ENCODE measurements at places on chromosomes 2 and 18.

DNA sequence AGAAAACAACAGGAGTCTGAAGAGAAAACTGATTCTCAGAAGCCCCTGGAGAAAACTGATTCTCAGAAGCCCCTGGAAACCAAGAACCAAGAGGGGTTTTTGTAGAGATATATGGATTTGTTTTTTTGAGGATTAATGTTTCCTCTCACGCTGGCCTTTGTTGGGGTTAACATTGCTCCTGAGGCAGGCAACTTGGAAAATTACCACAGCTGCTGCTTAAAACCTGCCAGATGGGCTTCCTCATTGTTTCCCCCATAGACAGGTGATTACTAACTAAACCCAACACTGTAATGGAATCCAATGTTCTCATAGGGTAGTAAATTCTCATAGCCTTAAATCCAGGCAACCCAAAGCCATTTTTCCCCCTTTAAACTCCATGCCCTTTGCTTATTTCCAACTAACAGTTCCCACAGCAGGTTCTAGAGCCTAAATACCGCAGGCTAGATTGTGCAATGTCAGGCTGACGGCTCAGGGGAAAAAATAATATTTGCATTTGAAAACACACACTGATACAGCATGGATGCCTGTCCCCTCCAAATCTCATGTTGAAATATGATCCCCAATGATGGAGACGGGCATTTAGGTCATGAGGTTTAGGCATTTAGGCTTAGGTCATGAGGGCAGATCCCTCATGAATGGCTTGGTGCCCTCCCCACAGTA, 272.3 kb upstream of the PKDCC start:
- no peak for DNase-seq

DNA sequence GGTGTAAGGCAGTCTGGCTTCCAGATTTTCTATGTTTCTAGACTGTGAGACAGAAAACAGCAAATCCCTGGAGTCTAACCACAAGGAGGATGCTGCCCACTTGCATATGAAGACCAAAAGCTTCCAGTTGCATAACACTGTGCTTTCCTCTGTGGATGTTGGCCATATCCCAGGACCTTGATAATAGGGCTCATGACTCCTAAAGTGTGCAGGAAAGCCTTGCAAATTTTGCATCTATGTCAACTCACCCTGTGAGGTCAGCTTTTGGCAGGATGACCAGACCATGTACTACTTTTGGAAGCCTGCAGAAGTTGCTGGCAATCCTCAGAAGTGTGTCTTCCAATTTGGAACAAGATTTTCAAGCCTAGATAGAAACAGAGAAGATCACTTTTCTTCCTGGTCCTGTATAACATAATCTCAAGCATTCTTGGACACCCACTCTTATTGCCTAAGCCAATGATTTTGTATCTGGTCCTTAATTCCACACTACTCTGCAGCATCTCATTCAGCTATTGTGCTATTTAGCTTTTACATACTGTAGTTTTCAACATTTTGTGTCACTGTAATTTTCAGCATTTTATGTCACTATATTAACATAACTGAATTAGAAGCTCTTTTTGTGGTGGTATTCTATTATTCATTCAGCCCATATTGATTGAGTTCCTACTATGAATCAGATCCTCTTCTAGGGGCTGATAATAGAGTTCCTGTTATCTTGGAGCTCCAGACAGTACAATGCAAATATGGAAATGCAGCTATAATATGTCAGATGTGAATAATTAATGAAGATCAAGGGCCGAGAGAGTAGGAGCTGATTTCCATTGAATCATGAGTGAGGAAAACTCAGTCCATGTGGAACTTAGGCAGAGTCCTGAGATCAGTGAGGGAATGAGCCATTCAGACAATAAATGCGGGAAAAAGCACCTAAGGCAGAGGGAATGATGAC, 85.3 kb upstream of the RAB27B start:
- DNase-seq = no peak

- DNase-seq = no peak
Measured at GRCh38 chr2:209368914-209369313, 54.9 kb upstream of the MAP2 start.

- no peak for DNase-seq
Measured at GRCh38 chr2:147198651-147199171, 646.1 kb upstream of the ACVR2A start.

DNA sequence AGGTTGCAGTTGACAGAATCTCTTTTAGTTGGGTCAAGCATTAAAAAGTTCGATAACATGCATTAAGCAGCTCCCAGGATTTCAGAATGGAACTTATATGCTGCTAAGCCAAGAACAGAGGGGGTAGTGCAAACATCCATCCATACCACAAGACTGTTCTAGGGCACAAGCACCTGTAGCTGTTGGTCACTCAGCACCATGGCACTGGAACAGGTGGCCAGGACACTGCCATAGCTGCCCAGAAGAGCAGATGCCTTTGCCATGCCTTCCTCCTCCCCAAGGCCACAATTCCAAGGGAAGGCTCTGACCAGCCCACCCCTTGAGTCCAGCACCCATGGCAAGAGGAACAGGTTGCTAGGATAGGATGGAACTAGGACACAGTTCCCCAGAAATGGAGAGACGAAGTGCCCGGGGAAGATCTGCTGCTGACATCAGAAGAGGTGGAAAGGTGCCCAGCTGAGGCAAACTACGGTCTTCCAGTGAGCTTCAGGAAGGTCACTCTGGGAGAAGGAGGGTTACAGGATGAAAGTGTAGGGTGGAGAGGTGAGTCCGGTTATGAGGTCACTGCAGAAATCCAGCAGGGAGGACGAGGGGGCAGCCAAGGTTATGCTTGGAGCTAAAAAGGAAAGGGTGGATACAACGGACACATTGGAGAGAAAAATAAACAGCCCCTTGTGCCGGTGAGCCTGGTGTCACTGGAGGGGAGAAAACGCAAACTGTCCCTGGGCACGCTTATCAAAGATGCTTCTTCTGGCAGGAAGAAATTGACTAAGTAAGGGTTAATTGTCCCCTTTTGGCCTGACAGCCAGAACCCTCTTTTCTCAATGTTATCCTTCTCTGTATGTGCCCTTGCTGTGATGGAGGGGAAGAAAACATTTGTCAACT, 41.9 kb downstream of the C1QL2 start:
- DNase-seq = no peak

- DNase-seq = no peak
Measured at GRCh38 chr2:144679942-144680341, 160.0 kb upstream of the ZEB2 start.

DNA sequence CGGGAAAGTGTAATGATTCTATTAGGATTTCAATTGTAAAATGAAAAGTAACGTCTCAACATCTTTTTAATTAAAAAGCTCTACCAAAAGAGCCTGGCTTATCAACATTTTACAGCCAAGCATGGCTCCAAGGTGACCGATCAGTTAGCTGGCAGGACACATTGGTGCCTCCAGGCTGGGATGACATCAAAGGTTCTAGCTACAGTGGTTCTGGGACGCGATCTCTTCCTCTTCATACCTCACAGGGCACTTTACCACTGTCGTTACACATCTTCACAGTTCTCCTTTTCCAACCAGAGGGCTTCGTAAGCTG, 693 bp downstream of the ORC2 start:
- no peak for DNase-seq

GRCh38 chr2:45344502-45344901, 266.6 kb downstream of the SRBD1 start:
- no peak for DNase-seq

GRCh38 chr2:42809131-42809818, 16.9 kb upstream of the HAAO start:
- no peak for DNase-seq

DNA sequence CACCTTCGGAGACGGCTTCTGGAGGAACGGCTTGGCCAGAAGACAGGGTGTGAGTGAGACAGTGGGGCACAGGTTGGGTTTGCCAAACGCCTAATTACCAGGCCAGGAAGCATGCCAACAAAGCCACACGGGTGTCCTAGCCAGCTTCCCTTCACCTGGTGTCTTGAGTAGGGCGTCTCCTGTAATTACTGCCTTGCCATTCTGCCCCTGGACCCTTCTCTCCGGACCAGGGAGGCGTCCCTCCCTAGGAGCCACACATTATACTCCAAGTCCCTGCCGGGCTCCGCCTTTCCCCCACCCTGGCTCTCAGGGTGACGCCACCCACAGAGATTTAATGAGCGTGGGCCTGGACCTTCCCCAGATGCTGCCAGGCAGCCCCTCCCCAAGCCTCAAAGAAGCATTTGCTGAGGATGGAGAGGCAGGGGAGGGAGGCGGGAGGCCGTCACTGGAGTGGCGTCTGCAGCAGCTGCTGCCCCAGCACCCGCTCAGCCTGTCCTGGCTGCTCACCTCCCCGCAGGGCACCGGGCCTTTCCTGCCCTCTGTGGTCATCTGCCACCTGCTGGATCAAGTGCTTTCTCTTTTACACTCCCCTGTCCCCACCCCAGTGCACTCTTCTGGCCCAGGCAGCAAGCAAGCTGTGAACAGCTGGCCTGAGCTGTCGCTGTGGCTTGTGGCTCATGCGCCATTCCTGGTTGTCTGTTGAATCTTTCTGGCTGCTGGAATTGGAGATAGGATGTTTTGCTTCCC, 20.7 kb downstream of the FOSL2 start:
- DNase-seq = no peak

DNA sequence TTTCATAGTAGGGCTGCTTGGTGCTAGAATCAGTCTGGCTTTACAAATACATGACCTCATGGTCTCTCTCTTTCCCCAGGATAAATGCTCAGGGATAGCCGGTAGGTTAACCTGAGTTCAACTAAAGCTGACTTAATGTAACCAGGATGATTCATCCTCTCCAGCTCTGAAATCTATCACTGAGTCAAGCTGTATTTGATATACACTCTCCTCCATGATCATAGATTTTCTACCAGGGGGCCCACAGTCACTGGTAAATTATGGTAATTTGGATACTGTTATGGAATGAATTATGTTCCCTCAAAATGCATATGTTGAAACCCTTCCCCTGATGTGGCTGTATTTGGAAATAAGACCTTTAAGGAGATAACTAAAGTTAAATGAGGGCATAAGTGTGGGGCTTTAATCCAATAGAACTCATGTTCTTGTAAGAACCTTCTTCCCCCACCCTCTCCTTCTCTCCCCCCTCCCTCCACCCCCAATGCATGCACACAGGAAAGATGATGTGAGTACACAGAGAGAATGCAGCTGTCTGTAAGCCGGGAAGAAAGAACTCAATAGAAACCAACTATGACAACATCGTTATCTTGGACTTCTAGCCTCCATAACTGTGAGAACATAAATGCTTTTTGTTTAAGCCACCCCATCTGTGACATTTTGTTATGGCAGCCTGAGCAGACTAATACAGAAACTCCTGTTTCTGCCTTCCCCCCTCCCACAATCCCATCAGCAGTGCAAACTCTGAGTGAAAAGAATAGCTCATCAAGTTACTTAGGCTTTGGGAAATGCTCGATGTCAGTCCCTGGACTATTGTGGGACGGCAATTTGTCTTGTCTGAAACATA, 134.9 kb upstream of the KYNU start:
- no peak for DNase-seq
